ENCODE measurements at places on chromosomes 5 and 9.

DNA sequence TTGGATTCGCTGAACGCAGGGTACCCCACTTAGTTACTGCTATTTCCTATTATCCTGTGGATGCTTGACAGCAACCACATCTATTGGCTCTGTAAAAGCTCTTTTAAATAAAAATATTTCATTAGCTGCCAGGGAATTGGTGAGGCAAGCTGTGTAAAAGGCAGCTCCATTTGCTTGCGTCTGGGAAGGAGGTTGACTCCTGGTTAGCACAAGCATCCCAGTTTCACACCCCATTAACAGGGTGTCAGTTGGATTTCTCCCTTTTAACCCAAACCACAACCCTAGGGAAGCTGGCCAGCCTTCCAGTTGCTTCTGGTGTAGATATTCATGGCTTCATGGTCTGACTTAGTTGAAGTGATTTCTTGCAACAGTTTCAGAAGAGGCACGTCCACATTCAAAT, 151.0 kb downstream of the GPBP1 start:
- no peak for DNase-seq

- DNase-seq, result no peak
Observed at GRCh38 chr5:140391312-140391711, 10.3 kb upstream of the ANKHD1 start.

GRCh38 chr5:138951091-138951985, 76.2 kb upstream of the LRRTM2 start:
- DNase-seq, result no peak

- no peak for DNase-seq
Observed at GRCh38 chr9:128163027-128163515, 3.0 kb downstream of the BBLN start.

DNA sequence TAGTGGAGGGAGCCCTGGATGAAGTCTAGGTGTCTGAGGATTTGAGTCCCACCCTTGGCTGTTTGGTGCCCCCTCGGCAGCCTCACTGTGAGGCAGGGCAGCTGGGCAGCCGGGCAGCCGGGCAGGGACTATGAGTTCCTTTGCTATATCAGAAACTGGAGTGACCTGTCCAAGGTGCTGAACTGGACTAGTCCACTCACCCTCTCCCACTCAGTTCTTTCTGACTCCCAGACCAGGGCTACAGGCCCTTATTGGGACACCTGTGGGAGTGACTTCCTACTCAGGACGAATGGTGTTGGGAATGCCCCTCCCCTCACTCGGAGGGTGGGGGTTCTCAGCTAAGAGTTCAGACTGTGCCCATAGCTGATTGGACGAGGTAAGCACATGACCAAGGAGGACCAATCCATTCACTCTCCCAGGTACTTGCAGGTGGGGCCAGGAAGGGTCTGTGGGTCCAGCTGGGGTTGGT, 34.1 kb upstream of the RAPGEF1 start:
- no peak for DNase-seq

DNA sequence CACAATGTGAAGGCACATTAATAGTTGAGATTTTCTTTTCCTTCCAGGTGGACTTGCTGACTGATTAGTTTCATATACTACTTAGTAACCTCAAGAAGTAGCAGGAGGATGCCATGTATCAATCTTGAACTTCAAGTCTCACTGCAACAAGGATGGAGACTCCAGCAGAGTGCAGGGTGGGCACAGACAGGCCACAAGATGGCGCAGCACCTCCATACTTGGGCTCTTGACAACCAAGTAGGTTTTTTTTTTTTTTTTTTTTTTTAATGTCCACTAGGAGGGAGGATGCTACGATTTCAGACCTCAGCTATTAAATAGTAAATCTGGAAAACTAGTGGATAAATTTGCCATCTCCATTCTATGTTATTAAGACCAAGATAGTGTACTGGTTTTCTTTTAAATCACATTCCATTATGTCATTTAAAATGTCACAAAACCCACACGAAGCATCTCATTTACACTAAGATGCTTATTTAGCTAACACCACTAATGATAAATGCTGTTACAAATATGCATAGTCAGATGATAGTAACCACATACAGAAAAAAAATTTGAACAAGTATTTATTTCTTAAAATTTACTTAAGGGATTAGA, 58.6 kb downstream of the IL6ST start:
- peak; percentile 44 for DNase-seq

DNA sequence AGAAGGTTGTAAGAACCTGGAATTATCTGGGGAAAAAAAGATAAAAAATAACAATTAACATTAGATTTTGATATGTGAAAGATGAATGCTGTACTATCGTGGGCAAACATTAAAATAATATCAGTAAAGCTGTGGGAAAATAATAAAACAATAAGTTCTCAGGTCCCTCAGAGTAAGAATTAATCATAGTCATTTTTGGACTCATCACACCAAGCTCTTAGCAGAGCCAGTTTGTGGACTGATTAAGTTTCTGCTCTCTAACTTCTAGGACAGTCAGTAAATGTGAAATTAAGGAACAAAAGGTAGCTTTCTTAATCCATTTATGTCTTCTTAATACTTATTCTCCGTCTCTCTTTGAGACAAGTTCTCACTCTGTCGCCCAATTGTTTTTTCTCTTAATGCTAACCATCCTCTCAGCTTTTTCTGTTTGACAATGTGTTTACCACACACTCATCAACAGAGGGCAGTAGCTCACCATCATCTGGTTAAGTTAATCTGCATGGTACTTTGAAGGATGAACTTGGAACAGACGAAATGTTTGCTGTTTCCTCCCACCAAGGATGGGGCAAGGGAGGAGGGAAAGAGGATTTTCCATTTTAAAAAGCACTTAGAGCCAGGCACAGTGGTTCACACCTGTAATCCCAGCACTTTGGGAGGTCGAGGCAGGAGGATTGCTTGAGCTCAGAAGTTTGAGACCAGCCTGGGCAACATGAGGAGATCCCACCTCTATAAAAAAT, 5.3 kb upstream of the ACO1 start:
- no peak for DNase-seq

- DNase-seq, result no peak
Observed at GRCh38 chr5:137092831-137093230, 406.3 kb downstream of the SPOCK1 start.

- DNase-seq, result no peak
Observed at GRCh38 chr5:175814691-175815090, 56.7 kb upstream of the CPLX2 start.

DNA sequence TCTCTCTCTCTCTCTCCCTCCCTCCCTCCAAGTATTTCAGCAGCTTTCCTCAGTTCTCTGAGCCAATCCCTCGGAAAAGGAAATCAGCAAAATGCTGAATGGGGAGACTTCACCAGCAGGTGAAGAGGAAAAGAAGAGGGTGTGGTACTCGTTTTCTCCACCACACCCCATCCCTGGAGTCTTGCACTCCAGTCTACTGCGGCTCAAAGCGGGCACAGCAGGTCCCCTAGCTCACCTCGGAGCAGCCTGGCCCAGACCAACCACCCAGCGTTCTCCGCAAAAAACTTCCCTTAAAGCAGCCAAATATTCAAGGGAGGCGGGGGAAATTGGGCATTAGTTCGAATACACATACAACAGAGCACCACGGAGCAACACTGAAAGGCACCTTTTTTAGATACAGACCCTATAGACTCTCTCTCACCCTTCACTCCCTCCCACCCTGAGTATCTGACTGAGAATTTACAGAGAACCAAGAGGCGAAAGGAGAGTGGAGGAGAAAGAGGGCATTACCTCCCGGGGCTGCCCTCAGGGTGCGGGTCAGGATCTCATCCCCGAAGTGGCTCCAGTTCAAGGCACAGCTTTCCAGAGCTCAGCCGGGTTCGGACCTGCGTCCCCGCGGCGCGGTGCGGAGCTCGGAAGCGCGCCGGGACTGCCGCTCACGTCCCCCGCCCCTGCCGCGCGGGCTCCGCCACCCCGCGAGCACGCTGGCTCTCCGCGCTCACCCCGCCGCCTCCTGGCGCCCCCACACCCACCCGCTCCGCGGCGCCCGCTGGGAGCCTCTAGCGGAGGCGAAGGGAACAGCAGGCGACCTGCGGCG, 1638.5 kb upstream of the C9orf72 start:
- no peak for DNase-seq

DNA sequence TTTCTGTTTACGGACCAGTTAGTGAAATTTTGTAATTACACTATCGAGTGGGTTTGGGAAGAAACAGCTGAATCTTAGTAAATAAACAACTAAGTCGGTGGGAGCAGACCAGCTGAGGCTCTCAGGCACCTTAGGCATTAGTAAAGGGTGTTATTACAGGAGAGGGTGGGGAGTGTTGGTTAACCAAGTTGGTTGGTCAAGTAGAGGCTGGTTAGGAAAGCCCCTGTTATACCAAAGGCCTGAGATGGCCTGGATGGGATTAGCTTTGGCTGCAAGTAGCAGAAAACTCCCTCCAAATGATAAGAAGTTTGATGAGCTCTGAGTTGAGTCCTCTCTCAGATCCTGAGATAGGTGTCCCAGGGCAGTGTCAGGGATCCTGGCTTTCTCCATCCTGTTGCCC, 81.3 kb downstream of the PPARGC1B start:
- DNase-seq, result no peak

GRCh38 chr5:26894719-26895263, 143.6 kb downstream of the CDH9 start:
- no peak for DNase-seq

DNA sequence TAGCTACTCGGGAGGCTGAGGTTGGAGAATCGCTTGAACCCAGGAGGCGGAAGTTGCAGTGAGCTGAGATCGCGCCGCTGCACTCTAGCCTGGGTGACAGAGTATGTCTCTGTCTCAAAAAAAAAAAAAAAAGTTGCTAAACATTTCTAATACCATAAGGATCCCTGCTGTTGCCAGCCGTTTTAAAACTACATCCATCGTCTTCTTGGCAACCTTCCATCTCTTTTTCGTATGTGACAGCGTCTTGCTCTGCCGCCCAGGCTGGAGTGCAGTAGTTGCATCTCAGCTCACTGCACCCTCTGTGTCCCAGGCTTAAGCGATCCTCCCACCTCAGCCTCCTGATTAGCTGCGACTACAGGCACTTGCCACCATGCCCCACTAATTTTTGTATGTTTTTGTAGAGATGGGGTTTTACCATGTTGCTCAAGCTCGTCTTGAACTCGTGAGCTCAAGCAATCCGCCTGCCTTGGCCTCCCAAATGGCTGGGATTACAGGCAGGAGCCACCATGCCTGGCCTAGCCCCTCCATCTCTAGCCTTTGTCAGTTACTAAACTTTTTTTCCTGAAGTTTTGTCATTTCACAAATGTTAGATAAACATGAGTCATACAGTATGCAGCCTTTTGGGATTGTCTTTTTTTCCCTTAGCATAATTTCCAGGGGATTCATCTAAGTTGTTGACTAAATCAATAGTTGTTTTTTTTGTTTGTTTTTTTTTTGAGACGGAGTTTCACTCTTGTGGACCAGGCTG, 13.5 kb downstream of the NSD1 start:
- DNase-seq, result no peak

DNA sequence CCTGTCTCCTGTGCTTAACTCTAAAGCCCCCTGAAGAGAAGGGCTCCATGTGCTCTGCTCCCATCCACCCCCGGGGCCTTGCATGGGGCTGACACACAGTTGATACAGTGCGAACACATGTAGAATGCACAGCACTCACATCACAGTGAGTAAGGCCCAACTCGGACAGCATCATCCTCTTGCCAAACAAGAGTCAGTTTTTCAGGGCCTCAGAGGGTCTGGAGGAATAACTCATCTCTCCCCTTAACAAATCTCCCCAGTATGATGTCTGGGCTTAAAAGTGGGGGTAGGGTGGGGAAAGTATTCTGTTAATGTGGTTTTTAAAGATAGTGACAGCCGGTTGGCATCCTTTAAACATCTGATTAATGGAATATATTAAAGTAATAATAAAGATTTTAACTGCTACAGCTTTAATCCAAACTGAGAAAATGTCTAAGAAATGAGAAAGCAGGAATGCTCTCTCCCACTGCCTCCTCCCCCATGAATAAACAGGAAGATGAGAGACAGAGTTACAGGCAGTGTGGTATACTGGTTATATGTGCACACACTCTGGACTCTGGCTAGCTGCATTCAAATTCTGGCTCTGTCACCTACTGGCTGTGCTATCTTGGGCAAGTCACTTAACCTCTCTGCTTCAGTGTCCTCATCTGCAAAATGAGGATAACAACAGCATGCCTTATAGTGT, 22.5 kb downstream of the APBA1 start:
- no peak for DNase-seq

Data from stimulated activated CD4-positive, alpha-beta T cell treated with anti-CD3 and anti-CD28 coated beads, Interleukin-12 subunit alpha, Interleukin-12 subunit beta, amount 100 ng/mL, for 24 hours (primary cell).